ENCODE measurements at places on chromosomes 3 and 15.
A peak's percentile ranks its signal among the peaks of the same experiment; 100 is the strongest.

GRCh38 chr15:39851500-39852092, 68.5 kb downstream of the GPR176 start:
- DNase-seq = no peak

GRCh38 chr3:126266291-126266840, 86.0 kb upstream of the ALDH1L1 start:
- no peak for DNase-seq

GRCh38 chr3:150631515-150632221, 28.5 kb downstream of the SELENOT start:
- DNase-seq = no peak

GRCh38 chr3:55828712-55829111, 341.6 kb upstream of the WNT5A start:
- DNase-seq = no peak

DNA sequence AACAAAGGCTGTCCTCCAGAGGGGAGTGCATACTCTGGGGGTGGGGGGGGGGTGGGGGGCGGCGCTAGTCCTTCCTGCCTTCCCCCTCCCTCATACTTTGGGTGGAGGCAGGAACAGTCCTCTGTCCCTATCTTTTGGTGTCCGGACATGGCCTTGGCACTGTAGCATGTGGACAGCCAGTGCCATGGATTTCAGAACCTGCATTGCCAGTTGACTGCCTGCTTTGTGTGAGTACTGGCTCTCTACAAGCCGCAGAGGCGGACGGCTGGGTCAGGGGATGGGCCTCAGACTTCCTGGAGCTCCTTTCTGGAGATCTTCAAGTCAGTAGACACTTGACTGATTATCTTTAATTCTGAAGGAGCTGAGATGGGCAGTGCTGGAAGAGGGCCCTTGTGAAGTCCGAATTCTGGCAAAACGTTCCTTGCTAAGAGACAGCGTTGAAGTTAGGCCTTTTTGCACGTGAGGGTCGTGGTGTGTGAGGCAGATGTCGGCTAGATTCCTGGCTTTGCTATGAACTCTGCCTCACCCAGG, 2.5 kb downstream of the CLDN11 start:
- no peak for DNase-seq

GRCh38 chr15:74036271-74037170, 42.0 kb downstream of the PML start:
- DNase-seq = no peak

DNA sequence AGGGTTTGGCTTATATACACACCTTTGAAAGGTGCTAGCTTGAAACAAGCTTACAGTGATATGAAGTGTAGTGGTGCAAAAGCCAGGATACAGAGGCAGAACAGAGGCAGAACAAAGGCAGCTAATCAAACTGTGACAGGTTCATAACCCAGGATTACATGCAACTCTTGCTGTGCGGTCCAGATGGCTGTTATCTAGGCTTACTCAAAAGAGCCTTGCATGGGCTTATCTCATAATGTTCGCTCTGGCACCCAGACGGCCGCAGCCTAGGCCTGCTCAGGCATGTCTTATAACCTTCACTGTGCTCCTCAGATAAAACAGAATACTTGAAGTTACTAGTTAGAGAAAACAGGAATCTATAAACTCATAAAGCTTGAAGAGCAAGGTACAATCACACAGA, 22.8 kb upstream of the NOX5 start:
- DNase-seq = peak; percentile 12

DNA sequence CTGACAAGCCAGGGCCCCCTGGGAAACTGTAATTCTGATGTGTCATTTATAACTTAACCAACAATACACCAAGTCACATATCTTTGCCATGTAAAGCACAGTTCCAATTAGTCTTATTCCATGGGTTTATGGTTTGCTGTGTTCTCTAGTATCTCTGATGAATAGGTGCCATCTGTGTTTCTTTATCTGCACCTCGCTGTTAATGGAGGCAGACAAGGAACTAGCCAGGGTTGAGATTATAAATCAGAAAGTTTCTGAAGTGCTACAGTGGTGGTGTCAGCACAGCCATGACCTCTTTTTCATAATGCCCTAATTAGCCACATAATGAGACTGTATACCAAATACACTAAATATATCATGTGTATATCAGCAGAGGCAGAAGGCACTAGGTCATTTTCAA, 866.4 kb downstream of the PLOD2 start:
- DNase-seq = no peak

DNA sequence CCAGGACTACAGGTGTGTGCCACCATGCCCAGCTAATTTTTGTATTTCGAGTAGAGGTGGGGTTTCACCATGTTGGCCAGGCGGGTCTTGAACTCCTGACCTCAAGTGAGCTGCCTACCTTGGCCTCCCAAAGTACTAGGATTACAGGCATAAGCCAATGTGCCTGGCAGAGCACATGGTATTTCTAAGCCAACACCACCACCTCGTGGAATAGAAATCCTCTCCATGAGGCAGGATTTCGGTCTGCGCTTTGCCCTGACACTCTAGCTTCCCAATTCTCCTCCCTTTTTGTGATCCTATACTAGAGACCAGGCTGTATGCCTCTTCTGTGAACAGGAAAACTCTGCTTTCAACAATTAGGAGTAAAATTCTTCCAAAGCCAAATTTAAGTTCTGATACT, 372.2 kb downstream of the VGLL3 start:
- DNase-seq = no peak

GRCh38 chr15:42695527-42696071, 41.3 kb downstream of the CDAN1 start:
- DNase-seq = no peak

- no peak for DNase-seq
These were observed 343.0 kb upstream of the PLSCR5 start for GRCh38 chr3:146948186-146948585.

GRCh38 chr3:74546426-74546825, 68.0 kb downstream of the CNTN3 start:
- DNase-seq = no peak

- DNase-seq = no peak
These were observed 63.9 kb downstream of the CRTC3 start for GRCh38 chr15:90593499-90594158.

- no peak for DNase-seq
These were observed 122.4 kb downstream of the SMAD6 start for GRCh38 chr15:66824424-66824823.

DNA sequence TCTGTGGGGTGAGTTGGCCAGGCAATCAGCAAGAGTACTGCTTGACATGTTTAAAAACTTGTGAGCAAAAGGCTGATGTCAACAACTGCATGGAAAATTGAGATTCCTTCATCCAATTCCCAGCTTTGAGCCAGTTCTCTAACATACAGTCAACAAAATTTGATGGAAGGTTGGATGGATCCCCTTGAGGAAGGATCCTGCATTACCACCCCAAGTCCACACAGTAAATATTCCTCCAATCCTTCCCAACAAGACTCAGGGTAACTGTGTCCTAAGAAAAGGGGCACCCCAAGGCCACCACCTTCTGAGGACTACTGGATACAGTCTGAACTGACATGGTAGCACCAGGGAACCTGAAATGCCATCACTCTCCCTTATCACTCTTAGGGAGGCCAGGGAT, 15.1 kb downstream of the GLB1 start:
- DNase-seq = no peak

- DNase-seq = no peak
These were observed 214.8 kb upstream of the ARHGEF26 start for GRCh38 chr3:153906366-153906765.

All from stimulated activated effector memory CD8-positive, alpha-beta T cell treated with anti-CD3 and anti-CD28 coated beads, Interleukin-12 subunit alpha, Interleukin-12 subunit beta, amount 100 ng/mL, for 72 hours (primary cell).